ENCODE measurements at places on chromosomes 7 and 10. TPM values are rescaled to one million over a fixed set of nuclear protein-coding genes. Genes with fewer than 3 reads are reported as not detected.

- DNase-seq, result no peak
Measured at GRCh38 chr7:7237201-7237977, 55.0 kb downstream of the C1GALT1 start.

DNA sequence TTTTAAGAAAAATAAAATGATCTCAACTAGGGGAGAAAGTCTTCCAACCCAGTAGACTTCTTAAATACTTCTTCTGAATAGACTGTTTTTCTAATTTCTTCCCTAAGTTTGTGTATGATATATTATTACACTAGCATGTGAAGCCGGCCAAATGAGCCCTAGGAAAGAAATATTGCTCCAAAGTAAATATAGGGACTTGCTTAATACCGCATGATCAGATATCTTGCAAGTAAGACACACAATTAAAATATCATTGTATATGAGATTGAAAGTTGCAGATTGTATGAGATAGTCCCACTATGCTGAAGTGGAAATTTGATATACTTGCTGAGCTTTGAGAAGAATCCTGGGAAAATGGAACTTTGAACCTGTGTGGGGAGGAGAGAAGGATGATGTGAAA lies 225.7 kb downstream of the BAMBI start:
- DNase-seq, result no peak

- no peak for DNase-seq
Measured at GRCh38 chr7:46716926-46717325, 795.9 kb upstream of the IGFBP3 start.

The MYH16 gene
- total RNA-seq, result not detected

DNA sequence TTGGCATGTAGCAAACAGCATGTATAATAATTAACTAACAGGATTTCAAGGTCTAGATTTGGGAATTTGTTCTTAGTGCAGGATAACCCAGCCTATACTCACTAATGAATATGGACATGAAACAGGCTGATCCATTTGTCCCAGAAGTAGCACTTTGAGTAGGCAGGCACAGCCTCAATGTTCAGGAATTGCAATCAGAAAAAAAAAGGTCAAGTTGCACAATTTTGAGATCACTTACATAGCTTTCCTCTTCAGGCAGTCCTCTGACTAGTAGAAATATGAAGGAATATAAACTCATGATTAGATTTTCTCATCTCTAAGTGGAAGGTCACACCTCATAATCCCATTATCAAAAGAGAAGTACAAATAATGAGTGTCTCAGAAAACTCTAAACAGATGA lies 921.4 kb upstream of the CELF2 start:
- no peak for DNase-seq
